K562 (cell line): ENCODE measurements at places on chromosomes 1 and 21. TPM values are rescaled to one million over a fixed set of nuclear protein-coding genes. Genes with fewer than 3 reads are reported as not detected.

Gene CR1L
- total RNA-seq = 30.0 and 33.7 TPM in 2 replicates

Gene CFHR2
- total RNA-seq = not detected in 2 replicates

Gene OXCT2
- 0.31 and 0.64 TPM in 2 replicates for total RNA-seq

Gene S100A14
- 0.24 and 0.25 TPM in 2 replicates for total RNA-seq

Gene LCE1A
- not detected in 2 replicates for total RNA-seq

DNA sequence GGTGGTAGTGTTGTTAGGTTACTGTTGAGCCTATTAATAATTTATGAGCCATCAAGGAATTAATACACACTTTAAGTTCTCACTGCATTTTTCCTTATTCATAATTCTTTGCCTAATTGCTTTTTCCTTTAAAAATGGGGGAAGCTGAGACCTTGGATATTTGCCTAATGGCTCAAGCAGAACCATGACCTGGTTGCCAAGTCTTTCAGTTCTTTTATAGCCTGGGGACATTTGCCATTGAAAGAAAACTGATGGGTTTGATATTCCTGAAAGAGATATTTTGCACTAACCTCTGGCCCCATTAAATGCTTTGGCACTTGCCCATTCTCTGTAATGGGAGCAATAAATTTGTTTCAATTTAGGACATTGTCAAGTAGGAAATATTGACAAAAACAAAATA lies 18.5 kb upstream of the LRRC53 start:
- no peak for DNase-seq

- no peak for DNase-seq
Measured at GRCh38 chr1:115408533-115408932, 70.5 kb upstream of the NGF start.

DNA sequence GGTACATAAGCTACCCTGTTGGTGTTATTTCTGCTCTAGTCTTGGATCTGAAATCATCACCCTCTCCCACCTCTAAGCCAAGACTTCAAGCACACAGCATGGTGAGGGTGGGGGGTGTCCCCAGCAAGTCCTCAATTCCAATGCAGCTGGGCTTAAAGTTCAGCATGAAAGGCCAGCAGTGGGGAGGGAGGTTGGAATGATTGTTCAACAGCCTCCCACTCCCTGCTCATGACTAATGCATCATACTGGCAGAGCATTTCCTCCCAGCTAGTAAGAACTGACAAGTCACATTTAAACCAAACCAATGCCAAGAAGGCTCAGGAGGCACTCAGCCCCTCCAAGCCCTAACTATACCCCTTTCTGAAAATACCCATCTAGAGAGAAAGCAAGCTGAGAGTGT lies 50.1 kb downstream of the TIAM1 start:
- no peak for DNase-seq

DNA sequence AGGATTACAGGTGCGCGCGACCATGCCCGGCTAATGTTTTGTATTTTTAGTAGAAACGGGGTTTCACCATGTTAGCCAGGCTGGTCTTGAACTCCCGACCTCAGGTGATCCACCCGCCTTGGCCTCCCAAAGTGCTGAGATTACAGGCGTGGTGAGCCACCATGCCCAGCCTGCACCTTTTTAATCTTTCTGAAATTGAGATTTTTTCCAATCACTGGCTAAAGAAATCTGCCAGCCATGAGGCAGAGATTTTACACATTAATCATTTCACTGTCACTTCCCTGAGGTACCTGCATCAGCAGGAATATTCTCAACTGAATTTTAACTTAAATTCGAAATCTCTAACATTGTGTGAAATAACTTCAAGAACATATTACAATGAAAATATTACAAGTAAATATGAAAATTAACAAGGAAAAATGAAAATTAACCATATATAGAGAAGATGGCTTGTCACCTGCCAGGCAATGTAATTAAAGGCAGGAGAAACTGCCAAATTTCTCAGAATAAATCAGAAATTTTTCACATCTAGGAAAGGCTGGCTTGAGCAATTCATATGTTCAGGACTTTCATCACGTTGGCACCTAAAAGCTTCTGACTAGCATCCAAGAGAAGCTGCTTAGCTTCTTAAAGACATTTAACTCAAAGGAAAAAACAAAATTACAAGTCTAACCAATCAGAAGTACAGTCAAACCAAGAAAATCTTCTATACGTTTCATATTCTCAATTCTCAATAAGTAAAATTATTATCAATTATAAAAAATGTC lies 5.9 kb downstream of the ANKRD13C start:
- DNase-seq = no peak

GRCh38 chr21:41133874-41134522 lies 34.0 kb upstream of the BACE2 start:
- DNase-seq = peak; percentile 57

GRCh38 chr1:50333595-50333974 lies 89.7 kb downstream of the DMRTA2 start:
- DNase-seq = peak; percentile 84

DNA sequence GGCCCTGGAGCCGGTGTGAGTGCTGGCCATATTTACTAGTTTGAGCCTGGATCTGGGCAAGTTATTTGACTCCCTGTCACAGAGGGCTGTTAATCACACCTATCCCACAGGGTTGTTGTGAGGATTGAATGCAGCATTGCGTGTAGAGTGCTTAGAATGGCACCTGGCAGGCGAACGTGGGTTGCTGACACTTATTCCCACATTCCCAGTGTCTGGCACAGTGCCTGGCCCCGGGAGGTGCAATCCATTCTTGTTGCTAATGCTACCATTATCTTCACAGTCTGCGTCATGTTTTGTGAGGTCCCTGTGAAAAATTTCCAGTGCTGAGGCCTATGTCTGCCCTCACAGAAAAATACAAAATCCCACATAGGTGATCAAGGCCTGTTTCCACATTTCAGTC lies 66.1 kb downstream of the CD2 start:
- no peak for DNase-seq

GRCh38 chr1:61455400-61455799 lies 269.5 kb downstream of the TM2D1 start:
- no peak for DNase-seq

- peak; percentile 44 for DNase-seq
Measured at GRCh38 chr1:31762726-31763670, 1.1 kb downstream of the ADGRB2 start.

DNA sequence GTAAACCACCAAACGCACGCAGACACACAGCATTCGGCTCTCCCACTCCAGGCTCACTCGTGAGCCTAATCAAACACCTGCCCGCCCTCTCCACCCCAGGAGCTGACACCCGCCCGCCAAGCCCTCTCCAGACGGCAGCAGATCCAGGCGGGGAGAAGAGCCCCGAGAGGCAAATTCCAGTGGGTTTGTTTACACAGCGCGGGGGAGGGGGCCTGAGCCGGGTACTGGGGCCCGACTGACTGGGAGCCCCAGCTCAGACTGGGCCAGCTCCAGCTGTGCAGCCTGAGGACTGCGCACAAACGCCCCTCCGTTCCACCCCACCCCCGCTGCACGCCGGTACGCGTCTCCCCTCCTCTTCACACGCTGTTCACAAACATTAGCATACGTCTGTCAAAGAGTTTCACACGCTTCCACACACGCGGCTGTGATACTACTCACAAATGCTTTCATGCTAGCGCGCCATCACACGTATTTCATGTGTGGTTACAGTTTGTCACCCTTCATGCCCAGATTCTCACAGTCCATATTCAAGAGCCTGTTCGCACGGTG lies 1.0 kb upstream of the EFNA1 start:
- DNase-seq = peak; percentile 41

DNA sequence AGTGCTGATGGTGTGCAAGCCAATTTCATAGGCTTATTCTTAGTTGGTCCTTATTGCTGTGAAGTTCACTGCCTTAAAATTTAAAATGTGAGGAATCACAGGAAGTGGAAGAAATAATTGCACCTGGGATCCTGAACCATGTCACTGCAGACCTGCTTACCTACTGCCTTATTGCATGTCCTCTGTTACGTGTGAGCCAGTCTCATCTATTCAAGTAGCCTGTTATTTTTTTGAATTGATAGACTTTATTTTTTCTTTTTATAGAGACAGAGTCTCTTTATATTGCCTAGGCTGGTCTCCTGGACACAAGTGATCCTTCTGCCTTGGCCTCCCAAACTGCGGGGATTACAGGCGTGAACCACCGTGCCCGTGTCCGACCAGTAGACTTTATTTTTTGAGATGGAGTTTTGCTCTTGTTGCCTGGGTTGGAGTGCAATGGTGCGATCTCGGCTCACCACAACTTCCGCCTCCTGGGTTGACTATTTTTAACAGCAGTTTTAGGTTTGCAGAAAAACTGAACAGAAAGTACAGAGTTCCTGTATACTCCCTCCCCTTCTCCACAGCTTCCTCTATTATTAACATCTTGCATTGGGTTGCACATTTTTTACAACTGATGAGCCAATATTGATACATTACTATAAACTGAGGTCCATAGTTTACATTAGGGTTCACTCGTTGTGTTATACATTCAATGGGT lies 14.0 kb upstream of the DISC1 start:
- no peak for DNase-seq

DNA sequence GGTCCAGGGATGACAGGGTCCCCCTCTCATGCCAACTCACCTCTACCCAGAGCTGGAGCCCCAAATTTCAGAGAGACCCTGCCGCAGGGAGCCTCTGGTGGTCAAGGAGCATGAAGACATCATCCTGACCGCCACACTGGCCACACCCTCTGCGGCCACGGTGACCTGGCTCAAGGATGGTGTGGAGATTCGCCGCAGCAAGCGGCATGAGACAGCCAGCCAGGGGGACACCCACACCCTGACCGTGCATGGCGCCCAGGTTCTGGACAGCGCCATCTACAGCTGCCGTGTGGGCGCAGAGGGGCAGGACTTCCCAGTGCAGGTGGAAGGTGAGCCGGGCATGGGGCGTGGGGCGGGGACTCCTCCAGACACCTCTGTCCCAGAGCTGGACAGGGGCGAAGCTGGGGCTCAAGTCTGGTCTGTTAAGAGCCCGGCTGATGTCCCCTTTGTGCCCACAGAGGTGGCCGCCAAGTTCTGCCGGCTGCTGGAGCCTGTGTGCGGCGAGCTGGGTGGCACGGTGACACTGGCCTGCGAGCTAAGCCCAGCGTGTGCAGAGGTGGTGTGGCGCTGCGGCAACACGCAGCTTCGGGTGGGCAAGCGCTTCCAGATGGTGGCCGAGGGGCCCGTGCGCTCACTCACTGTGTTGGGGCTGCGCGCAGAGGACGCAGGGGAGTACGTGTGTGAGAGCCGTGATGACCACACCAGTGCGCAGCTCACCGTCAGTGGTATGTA lies 66.0 kb downstream of the OBSCN start:
- no peak for DNase-seq

- DNase-seq = no peak
Measured at GRCh38 chr1:2322065-2322571, 69.2 kb downstream of the MORN1 start.

GRCh38 chr1:175338387-175339135 lies 146.0 kb upstream of the KIAA0040 start:
- peak; percentile 68 for DNase-seq

GRCh38 chr1:100266741-100267140 lies 725 bp downstream of the RTCA start:
- DNase-seq = no peak

- DNase-seq = peak; percentile 19
Measured at GRCh38 chr1:117810553-117810952, 118.9 kb downstream of the GDAP2 start.

GRCh38 chr1:165894591-165894990 lies 67.2 kb downstream of the UCK2 start:
- peak; percentile 15 for DNase-seq
